ENCODE measurements at places on chromosomes 7 and 10.

DNA sequence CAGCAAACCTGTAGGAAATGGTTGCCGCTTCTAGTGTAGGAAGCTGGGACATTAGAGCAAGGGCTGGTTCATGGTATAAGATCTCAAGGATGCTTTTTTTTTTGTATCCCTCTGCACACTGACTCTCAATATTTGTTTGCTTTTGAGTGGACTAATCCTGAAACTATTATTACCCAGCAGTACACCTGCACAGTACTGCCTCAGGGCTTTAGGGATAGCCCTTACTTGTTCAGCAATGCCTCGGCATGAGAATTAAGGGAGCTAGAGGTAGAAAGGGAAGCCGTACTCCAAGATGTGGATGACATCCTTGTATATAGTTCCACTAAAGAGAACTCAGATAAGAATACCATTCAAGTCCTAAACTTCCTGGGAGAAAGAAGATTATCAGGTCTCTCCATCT is 70.5 kb downstream of the COPG2 start:
- DNase-seq, result no peak

DNA sequence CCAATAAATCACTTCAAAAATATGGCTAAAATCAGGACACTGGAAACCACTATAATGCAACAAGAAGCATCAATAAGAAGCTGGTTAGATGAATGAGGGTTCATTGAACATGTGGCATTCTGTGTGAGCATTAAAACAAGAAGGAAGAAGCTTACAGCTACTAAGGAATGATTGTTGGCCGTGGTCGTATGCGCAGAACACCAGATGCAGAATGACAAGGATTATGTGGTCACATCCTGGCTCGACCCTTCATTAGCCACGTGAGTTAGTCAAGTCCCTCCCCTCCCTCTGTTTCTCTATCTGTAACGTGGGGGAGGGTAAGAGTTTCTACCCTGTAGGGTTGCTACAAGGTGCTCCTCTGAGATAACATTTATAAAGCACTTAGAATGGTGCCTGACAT is 174.3 kb downstream of the ADAM12 start:
- no peak for DNase-seq

- no peak for DNase-seq
These were observed 5.7 kb downstream of the LLCFC1 start for GRCh38 chr7:142945001-142945400.

DNA sequence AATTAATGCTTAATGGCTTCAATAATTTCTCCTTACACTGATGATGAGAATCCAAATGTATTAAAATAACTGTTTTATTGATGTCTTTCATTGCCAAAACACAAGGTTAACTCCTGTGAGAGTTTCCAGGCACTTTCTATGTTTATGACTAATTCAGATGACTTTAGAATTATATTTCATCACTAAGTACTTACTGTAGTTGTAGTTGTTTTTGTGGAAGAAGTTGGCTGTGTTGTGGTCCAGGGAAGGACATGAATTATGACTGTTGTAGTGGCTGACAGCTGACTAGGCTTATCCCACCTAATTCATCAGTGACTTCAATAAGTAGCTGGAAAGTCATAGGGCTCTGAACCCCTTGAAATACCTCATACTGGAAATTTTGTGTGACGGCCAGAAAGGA is 254.8 kb downstream of the HGF start:
- DNase-seq, result no peak

DNA sequence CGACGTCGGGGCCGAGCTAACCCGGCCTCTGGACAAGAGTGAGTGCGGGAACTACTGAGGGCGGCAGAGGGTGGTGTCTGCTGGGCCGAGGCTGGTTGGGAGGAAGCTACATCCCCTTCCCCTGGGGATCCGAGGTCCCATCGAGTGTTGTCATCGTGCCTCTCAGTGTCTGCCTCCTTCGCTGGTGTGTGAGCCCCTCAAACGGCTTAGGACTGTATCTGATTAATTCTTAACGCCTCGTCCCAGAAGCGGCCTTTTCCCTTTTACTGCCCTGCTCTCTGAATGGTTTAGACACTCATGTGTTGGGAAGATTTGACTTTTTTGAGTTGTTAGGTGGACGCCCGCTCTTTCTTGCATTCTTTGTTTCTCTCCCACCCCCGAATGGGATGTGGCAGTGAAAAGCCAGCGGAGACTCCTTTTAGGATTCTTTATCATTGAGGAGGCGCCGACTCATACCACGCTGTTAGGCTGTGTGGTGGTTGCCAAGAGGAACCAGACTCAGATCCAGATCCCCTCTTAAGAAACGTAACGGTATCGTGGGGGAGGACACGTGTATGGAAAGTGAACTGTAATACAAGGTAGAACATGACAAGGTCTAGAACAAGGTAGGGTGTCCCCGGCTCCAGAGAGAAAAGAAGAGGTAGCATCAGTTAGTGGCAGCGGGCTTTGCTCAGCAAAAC is 631 bp downstream of the SUPV3L1 start:
- DNase-seq, result peak; percentile 4

- no peak for DNase-seq
These were observed 90.0 kb downstream of the CDK14 start for GRCh38 chr7:90686146-90686545.

DNA sequence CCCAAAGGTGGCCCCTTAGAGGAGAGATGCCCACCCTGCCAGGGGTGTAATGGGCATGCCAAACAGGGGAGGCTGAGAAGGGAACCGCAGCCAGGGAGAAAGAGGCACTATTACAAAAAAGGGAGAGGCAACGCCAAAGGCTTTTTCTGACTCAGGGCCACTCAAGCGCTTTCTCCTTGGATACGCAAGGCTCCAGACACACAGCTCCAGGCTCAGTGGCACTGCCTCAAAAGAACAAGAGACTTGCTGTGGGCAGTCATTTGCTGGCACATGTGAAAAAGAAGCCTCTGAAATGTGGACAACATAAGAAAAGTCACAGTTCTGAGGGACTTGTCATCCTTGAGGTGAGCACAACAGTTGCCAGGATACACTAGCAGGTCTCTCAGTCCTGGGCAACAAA is 128.4 kb downstream of the DGKI start:
- DNase-seq, result no peak

DNA sequence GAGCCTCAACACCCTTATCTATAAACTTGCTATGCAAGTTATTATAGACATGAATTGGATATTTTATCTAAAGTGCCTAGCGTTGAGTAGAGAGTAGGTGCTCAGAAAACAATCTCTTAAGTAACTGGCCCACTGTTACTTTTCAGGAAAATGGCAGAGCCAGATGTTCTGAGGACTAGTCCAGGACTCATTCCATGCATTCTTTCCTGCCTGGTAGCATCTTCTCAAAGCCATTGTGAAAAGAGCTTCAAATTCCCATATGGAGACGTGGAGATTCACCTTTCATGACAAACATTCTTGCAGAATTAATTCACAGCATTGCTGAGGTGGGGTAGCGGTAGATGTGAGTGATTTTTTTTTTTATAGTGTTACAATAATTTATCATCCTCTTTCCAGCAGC is 35.9 kb upstream of the ITPRID1 start:
- DNase-seq, result no peak

DNA sequence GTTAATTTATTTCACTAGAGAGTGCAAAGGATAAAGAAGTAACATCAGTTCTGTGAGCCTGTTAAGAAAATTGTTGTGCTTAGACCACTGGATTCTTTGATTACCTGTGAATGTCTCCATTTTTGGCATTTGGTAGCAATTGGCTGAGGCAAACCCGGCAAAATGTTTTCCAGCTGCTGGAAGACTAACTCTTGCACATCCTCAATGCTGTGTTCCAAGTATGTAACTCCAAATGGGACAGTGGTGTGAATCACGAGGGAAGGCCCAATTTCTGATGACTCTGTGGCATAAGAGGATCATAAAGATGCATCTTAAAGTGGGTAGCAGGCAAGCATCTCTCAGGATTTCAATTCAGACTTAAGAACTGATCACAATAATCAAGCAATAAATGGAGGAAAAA is 268.8 kb downstream of the RNLS start:
- no peak for DNase-seq

GRCh38 chr10:70403483-70404035 is 386 bp upstream of the EIF4EBP2 start:
- no peak for DNase-seq

DNA sequence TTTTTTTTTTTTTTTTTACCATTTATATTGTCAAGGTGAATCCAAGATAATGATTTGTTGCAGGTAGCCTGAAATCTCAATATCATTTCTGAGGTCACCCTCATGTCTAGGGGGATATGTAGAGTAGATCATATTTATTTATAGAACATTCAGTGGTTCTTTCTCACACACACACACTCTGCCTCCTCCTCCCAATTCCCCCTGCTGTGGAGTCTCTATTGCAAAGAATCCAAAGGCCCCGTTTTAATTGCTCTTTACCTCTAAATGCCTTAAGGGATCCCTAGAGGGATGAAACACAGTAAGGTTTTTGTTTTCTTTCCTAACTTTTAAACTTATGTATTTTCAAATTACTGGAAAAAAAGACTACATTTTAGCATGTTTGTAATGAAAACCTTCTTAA is 170.0 kb downstream of the PRKG1 start:
- DNase-seq, result no peak

DNA sequence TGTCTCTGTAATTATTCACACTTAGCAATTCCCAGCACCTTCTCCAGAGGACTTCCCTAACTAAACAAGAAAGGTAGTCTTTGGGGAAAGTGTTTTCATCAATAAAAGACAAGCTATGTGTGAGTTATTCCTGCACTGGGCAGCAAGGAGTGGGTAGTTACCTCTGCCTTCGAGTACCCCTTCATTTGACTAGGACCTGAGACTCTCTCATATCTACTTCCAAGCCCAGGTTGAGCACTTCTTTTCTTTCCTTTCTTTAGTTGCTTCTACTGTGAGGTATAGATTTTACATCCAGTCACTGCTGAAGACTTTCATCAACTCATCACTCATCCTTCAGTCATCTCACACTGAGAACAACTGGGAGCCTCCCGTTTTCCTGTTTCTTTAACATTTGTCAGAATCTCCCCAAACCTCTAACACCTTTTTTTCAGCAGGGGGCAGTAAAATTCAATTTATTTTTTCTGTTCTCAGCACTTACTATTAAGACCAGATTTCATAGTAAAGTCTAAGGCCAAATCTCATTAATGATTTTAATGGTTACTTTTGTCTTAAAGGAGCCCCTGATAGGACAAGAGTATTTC is 80.1 kb upstream of the PRSS1 start:
- peak; percentile 38 for DNase-seq

GRCh38 chr10:34599026-34599795 is 215.9 kb downstream of the PARD3 start:
- no peak for DNase-seq

DNA sequence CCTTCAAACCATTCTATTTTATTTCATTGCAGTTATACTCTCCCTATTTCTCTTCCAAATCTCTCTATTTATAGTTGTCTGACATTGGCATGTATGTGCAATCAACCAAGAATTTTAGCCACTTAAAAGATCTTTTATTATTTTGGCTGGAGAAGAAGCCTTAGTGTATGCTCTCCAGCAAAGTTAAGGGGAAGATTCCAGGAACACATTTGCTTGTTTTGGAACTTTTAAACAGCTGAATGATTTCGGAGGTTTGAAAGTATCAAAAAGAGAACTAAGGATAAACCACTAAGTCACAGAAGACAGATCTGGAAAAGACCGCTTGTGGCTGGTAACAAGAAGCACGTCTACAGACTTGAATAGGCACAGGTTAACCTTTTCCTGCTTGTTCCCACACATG is 182.2 kb upstream of the FZD1 start:
- DNase-seq, result no peak

DNA sequence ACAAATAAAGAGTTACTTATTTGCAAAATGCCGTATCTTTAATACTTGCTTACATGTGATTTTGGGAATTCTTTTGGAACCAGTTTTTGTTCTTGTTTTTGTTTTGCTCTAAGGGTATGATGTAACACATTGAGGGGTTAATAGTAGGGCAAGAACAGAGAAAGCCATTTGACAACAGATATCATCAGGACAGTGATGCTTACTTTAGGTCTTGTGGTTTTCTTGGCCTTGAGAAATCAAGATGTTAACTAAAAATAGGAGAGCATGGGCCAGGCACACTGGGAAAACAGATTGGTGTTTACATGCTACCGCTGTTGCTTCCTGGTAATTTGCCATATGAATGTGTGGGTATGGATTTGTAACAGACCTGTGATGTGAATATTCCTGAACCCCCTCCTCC is 3.7 kb downstream of the SAMD8 start:
- no peak for DNase-seq

- DNase-seq, result no peak
These were observed 550.2 kb downstream of the GALNT17 start for GRCh38 chr7:71682181-71682580.

DNA sequence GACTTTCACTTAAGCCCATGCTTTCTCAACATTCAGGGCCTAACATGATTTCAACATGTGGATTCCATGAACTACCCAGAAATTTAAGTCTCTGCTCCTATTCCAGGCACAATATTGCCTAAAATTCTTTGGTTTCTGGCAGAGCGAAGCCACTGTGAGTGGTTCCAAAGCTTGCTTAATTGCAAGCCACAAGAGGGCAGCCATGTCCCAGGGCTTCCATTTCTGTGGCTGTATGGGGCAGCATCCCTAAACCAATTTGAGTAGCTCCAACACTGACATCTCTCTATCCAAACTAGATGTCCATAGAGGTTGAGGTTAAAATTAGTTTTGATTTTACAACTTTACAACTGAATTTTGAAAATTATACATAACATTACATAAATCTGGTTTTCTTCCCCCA is 56.3 kb upstream of the MDFIC start:
- DNase-seq, result peak; percentile 72

GRCh38 chr7:4406288-4407058 is 275.6 kb upstream of the FOXK1 start:
- DNase-seq, result peak; percentile 9

- no peak for DNase-seq
These were observed 28.1 kb downstream of the LRRC4 start for GRCh38 chr7:128003167-128003566.

DNA sequence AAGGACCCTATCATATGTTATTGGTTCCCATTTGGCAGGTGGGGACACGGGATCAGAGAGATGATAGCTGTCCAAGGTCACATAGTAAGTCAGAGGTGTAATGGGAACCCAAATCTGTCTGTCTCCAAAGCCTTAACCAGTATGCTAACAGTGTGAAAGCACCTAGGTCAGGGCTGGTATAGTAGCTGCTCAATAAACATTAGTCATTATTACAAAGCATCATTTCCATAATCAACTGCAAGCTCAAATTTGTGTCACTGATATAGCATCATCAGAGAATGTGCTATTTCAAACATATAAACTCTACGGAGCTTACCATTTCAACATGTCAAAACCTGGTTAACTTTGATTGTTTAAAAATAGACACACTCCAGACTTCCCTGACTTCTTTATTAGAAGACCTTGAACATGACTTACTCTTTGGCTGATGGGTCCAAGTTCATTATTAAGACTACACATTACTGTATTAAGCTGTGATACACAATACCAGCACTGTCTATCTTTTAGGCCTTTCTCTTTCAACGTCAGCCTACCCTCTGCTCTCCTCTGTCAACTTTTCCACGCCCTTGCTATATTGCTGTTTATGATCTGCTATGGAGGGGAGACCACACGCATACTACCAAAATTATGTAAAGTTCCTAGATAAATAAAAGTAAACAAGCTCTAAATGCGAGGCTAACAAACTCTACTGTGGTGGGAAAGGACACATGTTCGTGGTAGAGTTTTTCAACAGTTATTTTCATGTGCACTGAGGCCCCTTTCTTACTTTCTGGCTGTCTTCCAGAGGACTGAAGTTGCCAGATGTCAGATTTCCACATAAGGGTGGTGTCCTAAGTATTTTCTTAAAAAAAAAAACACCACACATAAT is 33.6 kb downstream of the DNMBP start:
- DNase-seq, result no peak

- peak; percentile 76 for DNase-seq
These were observed 18.6 kb downstream of the OCM2 start for GRCh38 chr7:97971120-97971989.

GRCh38 chr7:150962553-150963399 is 15.3 kb downstream of the KCNH2 start:
- DNase-seq, result peak; percentile 71
